ENCODE measurements at places on chromosomes 11 and 22.

GRCh38 chr11:69221086-69221485 lies 65.4 kb downstream of the SMIM38 start:
- DNase-seq, result no peak

DNA sequence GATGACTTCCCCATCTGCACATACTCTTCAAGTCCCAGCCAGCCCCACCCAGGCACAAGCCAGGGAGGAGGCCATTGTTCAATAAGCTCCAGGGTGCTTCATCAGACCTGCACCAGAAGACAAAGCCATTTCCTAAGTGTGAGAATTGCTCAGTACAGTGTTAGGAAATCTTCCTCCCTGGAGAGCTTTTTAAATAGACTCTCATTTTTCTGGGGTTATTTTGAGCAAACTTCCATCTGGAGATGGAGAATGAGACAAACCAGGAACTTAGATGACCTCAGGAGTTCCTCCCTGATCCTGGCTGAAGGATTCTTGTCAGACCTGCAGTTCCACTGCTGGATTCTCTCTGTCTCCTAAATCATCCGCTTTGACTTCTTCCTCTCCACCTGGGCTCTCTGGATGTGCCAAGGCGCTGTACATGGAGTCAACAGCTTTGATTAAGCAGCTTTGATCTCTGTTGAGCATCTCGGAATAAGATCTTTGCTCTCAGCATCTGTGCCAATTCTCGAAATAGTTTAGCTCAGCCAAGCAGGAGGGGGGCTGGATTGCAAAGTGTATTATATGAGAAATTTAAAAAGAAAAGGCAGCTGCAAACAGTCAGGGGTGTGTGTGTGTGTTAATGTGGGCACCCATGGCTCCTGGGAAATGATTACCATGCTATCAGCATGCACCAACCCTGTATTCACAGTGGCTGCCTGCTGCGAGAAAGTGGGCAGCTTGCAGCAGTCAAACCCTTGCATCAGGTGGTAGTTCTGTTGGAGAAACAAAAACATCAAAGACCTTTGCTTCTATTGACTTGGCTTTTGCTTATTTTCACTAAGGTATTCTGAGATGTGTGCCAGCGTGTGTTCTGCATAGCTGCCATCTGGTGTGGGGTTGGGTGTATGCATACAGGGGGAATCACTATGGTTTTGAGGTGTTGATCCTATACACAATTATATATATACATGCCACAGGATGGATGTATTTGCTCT lies 70.2 kb upstream of the NAV2 start:
- DNase-seq, result no peak

- DNase-seq, result peak; percentile 37
These were observed 44.0 kb upstream of the OPCML start for GRCh38 chr11:133576351-133576750.

DNA sequence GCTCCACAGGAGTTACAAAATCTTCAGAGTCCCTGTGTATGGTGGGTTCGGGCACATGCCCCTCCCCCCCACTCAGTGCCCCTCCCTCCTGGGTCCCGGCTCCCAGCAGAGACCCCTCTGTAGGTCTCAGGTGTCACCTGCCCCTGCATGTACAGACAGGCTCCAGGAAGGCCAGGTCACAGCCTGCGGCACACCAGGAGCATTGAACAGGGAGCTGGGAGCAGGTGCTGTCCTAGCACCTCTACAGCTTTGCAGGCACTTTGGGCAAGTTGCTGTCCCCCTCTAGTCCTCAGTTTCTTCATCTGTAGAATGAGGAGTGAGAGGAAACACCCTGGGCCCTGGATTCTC lies 80.1 kb upstream of the RTL6 start:
- DNase-seq, result no peak

DNA sequence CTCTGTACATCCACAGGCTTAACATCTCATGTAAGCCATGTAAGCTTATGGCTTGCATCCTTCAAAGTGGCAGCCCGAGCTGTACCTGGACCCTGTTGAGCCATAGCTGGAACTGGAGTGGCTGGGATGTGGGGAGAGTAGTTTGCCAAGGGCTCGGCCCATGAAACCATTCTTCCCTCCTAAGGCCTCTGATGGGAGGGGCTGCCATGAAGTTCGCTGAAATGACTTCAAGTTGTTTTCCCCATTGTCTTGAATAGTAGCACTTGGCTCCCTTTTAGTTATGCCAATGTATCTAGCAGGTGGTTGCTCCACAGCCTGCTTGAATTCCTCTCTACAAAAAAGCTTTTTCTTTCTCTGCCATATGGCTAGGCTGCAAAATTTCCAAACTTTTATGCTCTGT lies 5.2 kb upstream of the CHORDC1 start:
- no peak for DNase-seq

GRCh38 chr22:38467904-38468442 lies at the start of gene KDELR3:
KDELR3 (plus strand) TSS chr22:38468096; CDS start chr22:38468234, 138 bp downstream.
- DNase-seq, result no peak

DNA sequence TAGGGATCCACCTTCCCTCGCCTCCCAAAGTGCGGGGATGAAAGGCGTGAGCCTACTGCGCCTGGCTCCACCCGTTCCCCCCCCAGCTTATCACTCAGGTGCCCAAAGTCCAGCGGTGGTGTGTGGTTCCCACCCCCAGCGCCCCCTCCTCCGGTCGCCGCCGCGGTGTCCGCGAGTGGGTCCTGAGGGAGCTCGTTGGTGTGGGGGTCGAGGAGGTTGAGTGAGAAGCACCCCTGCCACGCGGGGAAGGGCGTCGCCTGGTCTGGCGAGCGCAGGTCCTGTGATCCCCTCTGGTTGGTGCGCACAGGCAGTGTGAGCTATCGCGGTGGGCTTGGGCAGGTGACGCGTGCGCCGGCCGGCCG lies 3900.6 kb upstream of the OR11H1 start:
- DNase-seq, result no peak
